ENCODE measurements at places on chromosomes 16 and 17.

GRCh38 chr16:54245788-54246453, 40.7 kb downstream of the IRX3 start:
- DNase-seq, result no peak

DNA sequence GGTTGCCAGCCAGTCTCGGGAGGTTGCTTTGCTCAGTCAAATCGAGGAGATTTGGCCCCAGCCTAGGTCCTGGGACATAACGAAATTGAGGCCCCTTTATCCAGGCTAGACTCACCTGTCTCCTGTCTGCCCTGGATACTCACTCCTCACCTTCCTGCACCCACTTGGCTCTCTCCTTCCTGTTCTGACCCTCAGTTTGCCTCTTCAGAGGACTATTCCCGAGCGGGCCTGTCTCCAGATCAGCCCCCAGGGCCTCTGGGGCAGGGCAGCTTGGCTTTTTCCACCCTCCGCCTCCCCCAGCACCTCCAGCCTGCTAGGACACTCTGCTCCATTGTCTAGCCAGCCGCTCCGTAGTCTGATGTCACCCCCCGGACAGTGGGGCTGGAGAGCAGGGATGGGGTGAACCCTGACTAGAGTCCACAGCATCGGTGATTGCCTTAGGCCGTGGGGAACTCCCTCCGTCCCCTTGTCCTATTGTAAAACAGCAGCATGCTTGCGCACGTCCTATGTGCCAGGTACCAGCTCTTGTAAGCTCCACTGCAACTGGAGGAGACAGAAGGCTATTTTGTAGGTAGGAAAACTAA, 8.8 kb downstream of the WFIKKN2 start:
- no peak for DNase-seq

- no peak for DNase-seq
These were observed 5.4 kb upstream of the BCAR1 start for GRCh38 chr16:75256696-75257343.

- no peak for DNase-seq
These were observed 22.2 kb upstream of the RHOT1 start for GRCh38 chr17:32120141-32120540.

DNA sequence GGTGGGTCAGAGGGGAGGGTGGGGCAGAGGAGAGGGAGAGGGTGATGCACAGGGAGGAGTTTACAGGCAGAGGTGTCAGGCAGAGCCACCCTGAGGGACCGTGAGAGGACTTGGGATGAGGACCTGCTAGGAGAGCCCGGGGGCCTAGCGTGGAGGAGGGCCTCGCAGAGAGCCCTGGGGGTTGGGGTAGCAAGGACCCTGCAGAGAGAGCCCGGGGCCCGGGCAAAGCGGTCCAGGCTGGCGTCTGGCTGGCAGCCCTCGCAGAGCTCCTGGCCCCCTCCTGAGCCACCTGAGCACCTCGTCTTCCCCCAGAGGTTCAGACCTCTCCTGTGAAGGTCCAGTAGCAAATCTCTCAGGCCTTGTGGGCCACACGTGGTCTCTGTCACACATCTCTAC, 42.0 kb upstream of the ZNF469 start:
- DNase-seq, result no peak

DNA sequence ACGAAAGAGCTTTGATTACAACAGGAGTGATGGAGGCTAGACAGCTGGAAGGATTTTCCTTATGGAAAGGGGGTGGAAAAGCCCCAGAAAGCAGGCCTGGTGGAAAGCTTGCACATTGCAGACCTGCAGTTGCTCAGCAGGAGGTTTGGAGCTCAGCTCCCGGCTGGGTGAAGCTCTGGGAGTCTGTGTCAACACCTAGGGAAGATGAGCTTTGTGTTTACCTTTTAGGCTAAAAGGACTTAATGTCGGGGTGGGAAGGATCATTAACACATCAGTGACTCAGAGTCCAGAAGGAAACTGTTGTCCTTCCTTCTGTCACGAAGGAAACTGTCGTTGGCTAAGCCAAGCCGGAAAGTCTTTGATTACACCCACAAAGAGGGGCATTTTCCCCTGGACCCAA, 48.2 kb downstream of the RAP1GAP2 start:
- DNase-seq, result no peak

Data from hematopoietic multipotent progenitor cell (in vitro differentiated cells).